ENCODE measurements at places on chromosomes 4 and X.

GRCh38 chr4:121693450-121693849 is 3.3 kb downstream of the ANXA5 start:
- no peak for DNase-seq

- no peak for DNase-seq
These were observed 4.3 kb upstream of the MID1IP1 start for GRCh38 chrX:38796946-38797345.

DNA sequence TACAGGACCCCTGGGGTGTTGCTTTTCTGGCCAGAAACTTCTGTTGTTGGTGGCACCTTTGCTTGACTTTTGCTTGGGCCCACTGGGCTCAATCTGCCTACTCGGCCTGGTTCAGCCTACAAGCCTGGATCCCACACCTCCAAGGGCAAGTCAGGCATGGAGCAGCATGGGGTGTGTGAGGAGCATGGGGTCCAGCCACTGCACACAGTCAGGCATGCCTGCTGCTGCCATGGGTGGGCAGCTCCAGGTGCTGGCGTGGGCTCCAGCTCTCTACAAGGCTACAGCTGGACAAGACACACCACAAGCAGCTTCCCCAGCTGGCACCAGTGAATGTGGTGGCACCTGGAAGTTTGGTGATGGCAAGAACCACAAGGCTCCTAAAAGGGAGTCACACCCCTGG is 1683.1 kb upstream of the ADGRL3 start:
- no peak for DNase-seq

DNA sequence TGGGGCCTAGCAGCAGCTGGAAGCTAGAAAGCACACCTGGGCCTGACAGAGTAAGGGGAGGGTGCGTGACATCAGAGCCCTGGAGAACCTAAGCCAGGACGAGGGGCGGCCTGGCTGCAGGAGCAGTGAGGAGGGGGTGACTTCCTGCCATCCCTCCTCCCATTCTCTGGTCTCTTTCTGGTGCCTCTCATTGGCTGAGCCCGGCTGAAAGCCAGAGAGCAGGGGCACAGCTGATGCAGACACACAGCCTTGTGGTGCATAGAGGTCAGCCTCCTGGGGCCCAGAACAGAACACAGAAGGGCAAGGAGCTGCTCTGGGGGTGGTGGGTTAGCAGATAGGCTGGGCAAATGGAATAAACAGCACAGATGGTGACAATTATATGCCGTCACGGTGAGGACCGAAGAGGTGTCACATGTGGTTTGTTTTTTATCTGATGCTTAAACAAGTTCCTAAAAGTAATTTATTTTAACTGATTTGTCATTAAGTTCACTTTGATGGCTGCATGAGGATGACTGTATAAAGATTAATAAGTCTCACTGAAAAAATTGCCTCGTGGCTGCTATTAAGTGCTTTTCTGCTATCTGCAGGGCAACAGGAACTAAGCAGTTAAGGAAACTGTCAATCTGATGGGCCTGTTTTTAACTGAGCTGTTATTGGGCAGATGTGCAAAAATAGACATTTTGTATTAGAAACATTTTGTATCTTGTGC is 102.0 kb downstream of the FNIP2 start:
- peak; percentile 7 for DNase-seq

DNA sequence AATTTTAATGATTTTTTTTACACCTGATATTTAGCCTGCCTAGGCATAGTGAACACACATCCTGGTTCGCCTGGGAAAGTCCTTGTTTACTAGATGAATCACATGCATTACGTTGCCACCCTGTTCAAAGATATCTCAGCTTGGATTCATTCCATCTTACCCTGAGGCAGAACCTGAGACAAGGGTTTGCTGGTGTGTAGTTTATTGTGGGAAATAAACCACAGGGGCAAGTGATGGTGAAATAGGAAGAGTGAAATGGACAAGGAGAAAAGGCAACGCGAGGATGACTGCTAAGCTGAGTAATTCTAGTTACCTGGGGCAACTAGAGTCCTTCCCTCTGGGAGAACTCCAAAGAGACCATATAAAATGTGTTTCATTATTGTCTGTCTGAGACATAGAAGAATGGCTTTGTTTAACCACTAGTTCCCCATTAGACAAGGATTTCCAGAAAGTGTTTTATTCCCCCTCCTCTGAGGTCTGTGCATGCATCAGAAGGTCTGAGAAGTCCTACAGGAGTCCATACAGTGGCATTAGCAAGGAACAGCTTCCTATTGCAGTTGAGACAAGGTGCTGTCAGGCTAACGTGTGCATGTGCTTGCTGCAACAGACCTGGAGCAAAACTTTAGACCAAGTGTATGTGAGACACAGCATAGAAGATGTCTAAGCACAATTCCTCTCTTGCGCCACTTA is 797.3 kb upstream of the FRG1 start:
- DNase-seq = no peak

- DNase-seq = no peak
These were observed 145.6 kb downstream of the AMELX start for GRCh38 chrX:11438767-11439166.

GRCh38 chr4:110654254-110654635 is 31.4 kb upstream of the PITX2 start:
- DNase-seq = no peak

GRCh38 chr4:75963558-75963957 is 22.7 kb upstream of the NAAA start:
- DNase-seq = no peak

- DNase-seq = no peak
These were observed 486.2 kb downstream of the TRAM1L1 start for GRCh38 chr4:116598980-116599789.

- no peak for DNase-seq
These were observed 87.1 kb downstream of the SLIT2 start for GRCh38 chr4:20338841-20339240.

DNA sequence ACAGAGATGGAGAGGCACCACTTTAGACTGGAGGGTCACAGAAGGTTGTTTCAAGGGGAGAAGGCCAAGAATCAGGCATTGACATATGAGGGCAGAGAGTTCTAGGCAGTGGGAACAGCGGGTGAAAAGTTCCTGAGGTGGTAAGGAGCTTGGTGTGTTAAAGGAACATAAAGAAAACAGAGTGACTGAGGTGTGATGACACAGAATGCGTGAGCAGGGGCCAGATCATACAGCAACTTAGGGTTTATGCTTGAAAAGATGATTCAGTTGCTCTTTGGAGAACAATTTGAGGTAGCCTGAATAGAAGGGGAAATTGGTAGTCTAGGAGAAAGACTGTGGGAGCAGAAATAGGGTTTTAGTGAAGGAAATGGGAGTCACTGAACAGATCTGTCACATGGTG is 179.2 kb downstream of the AMELX start:
- no peak for DNase-seq

DNA sequence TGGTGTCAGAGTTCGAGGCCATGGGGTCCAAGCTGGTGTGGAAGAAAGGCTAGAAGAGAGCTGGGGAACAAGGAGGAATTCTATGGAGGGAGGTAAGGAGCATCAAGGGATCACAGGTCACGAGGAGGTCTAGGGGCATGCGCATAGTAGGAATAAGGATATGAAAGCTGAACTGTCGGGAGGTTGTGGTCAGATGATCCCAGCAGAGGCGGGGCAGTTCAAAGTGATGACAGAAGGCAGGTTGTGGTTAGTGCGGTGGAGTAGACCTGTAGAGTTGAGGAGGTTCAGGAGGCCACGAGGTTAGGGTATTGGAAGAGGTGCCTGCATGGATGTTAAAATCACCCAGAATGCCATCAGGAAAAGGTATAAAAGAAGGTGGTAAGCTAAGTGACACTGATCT is 156.3 kb downstream of the TMEM164 start:
- DNase-seq = no peak

DNA sequence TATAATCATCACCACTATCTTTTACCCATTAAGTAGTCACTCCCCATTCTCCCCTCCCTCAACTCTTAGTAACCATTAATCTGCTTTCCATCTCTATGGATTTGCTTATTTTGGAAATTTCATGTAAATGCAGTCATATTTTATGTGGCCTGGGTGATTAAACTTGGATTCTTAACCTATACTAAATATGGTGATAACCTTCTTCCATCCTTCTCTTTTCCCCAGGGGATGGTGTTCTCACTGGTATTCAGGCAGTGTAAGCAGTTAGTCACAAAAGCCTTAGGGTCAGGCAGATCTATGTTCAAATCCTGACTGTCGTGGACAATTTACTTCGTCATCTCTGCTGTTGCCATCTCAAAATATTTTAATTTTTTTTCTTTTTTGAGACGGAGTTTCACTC is 29.6 kb downstream of the RAB40AL start:
- DNase-seq = no peak

- DNase-seq = peak; percentile 91
These were observed at the start of gene TRAM1L1 for GRCh38 chr4:117084866-117085701. TRAM1L1 (minus strand) TSS chr4:117085576; CDS start chr4:117085393, 183 bp downstream.

DNA sequence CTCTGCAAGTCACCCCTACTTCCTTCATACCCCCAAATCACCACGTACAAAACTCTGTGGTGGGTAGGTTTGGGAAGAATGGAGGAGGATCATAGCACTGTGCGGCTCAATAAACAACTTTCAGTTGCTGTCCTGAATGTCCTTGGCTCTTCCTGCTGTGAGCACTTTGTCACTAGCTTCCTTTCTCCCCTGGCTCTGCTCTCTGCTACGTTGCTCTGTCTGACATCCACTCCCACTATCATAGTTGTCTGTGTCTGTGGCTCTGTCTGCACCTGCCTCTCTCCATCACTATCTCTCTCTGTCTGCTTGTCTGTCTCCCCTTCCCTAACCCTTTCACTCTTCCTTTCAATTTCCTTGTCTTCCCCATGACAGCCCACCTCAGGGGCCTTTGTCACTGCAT is 21.2 kb upstream of the SMPX start:
- DNase-seq = no peak

DNA sequence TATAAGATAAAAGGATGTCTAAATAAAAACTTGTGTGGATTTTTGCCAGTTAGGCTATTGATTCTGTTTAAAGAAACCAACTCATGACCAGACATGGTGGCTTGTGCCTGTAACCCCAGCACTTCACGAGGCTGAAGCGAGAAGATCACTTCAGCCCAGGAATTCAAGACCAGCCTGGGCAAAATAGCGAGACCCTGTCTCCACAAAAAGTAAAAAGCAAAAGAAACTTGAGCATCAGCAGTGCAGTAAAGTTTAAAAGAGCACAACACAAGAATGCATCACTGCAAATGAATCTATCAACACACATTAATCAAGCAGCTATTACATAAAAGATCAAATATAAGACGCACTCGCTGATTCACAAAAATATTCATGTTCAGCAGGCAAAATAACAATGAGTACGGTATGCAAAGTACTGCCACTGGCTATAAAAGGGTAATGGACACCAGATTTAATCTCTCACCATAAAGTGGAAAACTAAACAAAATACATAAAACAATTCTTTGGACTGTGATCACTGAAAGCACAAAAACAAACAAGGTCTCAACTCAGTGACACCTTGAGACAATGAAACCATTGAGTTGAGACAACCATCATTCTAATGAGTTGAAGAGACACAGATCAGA is 41.3 kb downstream of the LRBA start:
- DNase-seq = no peak
